Mesothelial cell of epicardium (in vitro differentiated cells): ENCODE measurements at places on chromosomes 12 and 14. TPM values are rescaled to one million over a fixed set of nuclear protein-coding genes. Genes with fewer than 3 reads are reported as not detected.
A peak's percentile ranks its signal among the peaks of the same experiment; 100 is the strongest.

DNA sequence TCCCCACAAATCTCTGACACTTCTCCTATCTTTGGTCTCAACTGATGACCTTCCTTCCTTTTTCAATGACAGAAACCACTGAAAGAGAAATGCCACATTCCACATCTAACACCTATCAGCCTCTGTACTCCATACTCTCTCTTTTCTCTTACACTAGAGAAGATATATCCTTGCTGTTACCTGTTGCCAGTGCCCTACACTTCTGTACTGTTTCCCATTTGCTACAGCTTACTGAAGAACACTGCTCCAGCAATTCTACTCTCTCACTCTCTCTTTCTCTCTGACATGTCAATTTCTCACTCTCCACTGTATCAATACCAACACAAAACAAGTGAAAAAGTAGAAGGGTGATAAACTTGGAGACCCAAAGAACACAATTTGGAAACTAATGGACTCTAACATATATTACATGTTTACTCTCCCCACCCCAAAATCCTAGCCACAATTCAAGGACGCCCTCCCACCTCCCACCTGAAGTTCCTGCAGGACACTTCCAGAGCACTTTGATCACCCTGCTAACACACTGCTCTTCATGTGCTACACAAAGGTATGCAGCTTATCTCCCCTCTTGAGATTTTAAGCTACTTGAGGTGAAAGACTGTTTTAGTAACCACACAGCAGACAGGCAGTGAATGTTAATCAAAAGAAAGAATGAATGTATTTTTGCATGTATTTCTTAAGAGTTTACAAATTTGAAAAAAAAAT is 95.0 kb downstream of the MED13L start:
- no peak for DNase-seq
- no peaks in the 10 kb centered on the region for H3K36me3 ChIP-seq
- peaks cover 21% of the 10 kb centered on the region for H3K4me1 ChIP-seq
- H3K27me3 ChIP-seq: no peaks in the 10 kb centered on the region
- H3K4me3 ChIP-seq: no peak overlapping the region

DNA sequence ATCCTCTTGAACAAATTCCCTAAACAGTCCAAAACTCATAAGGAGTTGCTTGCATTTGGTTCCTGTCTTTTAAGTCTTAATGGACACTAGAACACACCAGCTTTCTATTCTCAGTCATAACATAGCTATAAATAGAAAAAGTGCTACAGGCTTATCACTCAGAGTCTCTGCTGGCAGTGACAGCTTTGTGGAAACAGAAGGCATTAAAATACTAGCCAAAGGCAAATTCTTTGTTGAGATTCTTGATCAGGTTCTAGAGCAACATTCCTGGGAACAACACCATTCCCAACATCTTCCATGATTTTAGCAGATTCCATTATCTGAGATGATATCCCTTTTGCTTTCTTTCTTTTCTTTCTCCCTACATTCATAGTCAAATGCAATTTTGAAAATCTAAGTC is 207.7 kb upstream of the PLEKHG7 start:
- H3K27me3 ChIP-seq: no peaks in the 10 kb centered on the region
- H3K36me3 ChIP-seq: no peaks in the 10 kb centered on the region
- no peak overlapping the region for H3K27ac ChIP-seq
- H3K4me3 ChIP-seq: no peak overlapping the region

- H3K4me3 ChIP-seq: no peak overlapping the region
- no peak for DNase-seq
- no peak overlapping the region for H3K27ac ChIP-seq
- no peaks in the 10 kb centered on the region for H3K4me1 ChIP-seq
- peaks cover 24% of the 10 kb centered on the region for H3K36me3 ChIP-seq
- no peaks in the 10 kb centered on the region for H3K27me3 ChIP-seq
Observed at GRCh38 chr12:10386857-10387256, 3.0 kb downstream of the KLRK1 start.

GRCh38 chr14:38824706-38825105 is 278.3 kb downstream of the SEC23A start:
- no peak for DNase-seq
- no peak overlapping the region for H3K4me3 ChIP-seq
- H3K4me1 ChIP-seq: no peaks in the 10 kb centered on the region
- no peak overlapping the region for H3K27ac ChIP-seq
- no peaks in the 10 kb centered on the region for H3K36me3 ChIP-seq
- peaks cover 12% of the 10 kb centered on the region for H3K27me3 ChIP-seq

- H3K4me1 ChIP-seq: no peaks in the 10 kb centered on the region
- no peak overlapping the region for H3K4me3 ChIP-seq
Observed at GRCh38 chr14:73250317-73250713, 13.0 kb downstream of the PAPLN start.

DNA sequence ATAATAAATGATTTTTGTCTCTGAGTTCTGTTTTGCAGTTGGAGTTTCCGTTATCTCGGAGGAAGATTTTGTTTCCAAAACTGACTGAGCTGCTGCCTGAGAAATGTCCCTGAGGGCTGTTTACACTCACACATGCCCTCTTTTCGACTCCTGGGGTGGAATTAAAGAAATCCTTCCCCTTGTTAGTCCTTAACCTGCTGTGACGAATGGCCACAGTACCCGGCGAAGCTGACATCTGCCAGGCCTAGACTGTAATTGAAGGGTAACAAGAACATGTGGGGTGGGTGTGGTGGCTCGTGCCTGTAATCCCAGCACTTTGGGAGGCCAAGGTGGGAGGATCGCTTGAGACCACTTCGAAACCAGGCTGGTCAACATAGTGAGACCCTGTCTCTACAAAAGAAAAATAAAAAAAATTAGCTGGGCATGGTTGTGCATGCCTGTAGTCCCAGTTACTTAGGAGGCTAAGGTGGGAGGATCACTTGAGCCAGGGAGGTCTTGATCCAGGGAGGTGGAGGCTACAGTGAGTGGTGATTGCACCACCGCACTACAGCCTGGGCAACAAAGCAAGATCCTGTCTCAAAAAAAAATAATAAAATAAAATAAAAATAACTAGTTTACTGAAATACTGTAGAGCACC is 8.4 kb downstream of the OASL start:
- peaks cover 7% of the 10 kb centered on the region for H3K27me3 ChIP-seq
- DNase-seq: no peak
- no peak overlapping the region for H3K4me3 ChIP-seq
- H3K27ac ChIP-seq: no peak overlapping the region

GRCh38 chr12:68114606-68115005 is 44.9 kb downstream of the IFNG start:
- no peaks in the 10 kb centered on the region for H3K36me3 ChIP-seq

- no peak for DNase-seq
- H3K27ac ChIP-seq: peak overlapping the region; percentile 85
- H3K4me1 ChIP-seq: peaks cover 5% of the 10 kb centered on the region
Observed at GRCh38 chr12:56677680-56678079, 10.4 kb downstream of the PTGES3 start.

GRCh38 chr12:116650062-116650461 is 87.8 kb downstream of the SPRING1 start:
- no peaks in the 10 kb centered on the region for H3K36me3 ChIP-seq
- H3K4me1 ChIP-seq: no peaks in the 10 kb centered on the region
- H3K27me3 ChIP-seq: peaks cover 17% of the 10 kb centered on the region
- no peak overlapping the region for H3K27ac ChIP-seq
- DNase-seq: no peak

DNA sequence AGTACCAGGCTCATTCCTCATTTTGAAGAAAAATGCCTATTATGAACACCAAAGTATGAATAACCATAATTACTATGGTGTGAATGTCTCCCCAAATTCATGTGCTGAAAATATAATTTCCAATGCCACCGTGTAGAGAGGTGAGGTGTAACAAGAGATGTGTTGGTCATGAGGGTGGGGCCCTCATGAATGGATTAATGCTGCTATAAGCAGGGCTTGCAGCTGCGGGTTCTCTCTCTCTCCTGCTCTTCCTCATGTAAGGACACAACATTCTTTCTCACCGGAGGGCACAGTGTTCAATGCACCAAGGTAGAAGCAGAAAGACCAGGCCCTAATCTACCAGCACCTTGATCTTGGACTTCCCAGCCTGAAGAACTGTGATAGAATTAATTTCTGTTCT is 70.0 kb downstream of the TMTC1 start:
- DNase-seq: no peak
- peaks cover 7% of the 10 kb centered on the region for H3K4me1 ChIP-seq
- H3K4me3 ChIP-seq: no peak overlapping the region

GRCh38 chr12:85277900-85278597 is 2.0 kb upstream of the ALX1 start:
- H3K27ac ChIP-seq: no peak overlapping the region
- H3K4me1 ChIP-seq: peaks cover 41% of the 10 kb centered on the region
- H3K27me3 ChIP-seq: peaks cover 43% of the 10 kb centered on the region
- no peak for DNase-seq
- H3K4me3 ChIP-seq: no peak overlapping the region

DNA sequence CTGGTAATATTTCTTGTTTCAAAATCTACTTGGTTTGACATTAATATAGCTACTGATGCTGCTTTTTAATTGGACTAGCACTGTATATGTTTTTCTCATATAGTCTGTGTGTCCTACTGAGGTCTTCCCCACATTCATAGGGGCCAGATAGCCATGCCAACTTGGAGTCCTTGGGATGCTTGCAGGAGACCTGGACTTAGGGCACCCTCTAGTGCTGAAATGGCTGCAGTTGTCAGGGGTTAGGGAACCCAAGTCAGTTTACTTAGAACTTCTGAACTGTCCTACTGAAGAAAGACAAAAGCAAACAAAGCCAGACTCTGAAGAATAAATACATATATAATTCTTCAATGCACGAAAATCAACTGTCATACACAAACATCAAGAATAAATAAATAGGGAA is 279.9 kb upstream of the SYT1 start:
- no peak for DNase-seq
- peaks cover 6% of the 10 kb centered on the region for H3K36me3 ChIP-seq
- no peak overlapping the region for H3K4me3 ChIP-seq
- H3K27ac ChIP-seq: no peak overlapping the region
- peaks cover 10% of the 10 kb centered on the region for H3K4me1 ChIP-seq

The CD4 gene
- total RNA-seq: 2.9 to 3.9 TPM (median 3.8 TPM) in 3 replicates

The MBD6 gene
- total RNA-seq: 113 to 121 TPM (median 118 TPM) in 3 replicates

The CLEC6A gene
- total RNA-seq: not detected in 3 replicates

The TSPAN8 gene
- total RNA-seq: 0.38 to 0.89 TPM in 2 of 3 replicates, not detected in the other
